ENCODE measurements at places on chromosomes 3 and 15.

DNA sequence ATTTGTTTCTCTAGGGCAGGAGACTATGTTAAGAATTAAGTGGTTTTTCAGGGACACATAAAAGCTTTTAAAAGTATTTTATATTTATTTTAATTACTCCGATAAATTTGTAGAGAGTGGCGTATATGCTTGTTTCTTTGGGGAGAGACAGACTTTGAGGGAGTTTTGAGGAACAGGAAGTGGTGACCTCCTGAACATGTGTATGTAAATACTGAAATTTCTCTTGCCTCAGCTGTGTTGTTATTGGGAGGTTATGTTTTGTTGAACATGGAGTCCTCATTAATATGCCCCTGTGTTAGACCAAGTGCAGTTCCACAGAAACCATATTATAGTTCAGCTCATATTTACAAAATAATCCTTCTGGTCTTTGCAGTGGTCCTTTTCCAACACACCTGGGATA is 41.8 kb upstream of the UTS2B start:
- DNase-seq = no peak

GRCh38 chr3:46966811-46967210 is 9.7 kb downstream of the CCDC12 start:
- no peak for DNase-seq

- DNase-seq = no peak
Measured at GRCh38 chr15:55372701-55373440, 35.3 kb downstream of the CCPG1 start.

DNA sequence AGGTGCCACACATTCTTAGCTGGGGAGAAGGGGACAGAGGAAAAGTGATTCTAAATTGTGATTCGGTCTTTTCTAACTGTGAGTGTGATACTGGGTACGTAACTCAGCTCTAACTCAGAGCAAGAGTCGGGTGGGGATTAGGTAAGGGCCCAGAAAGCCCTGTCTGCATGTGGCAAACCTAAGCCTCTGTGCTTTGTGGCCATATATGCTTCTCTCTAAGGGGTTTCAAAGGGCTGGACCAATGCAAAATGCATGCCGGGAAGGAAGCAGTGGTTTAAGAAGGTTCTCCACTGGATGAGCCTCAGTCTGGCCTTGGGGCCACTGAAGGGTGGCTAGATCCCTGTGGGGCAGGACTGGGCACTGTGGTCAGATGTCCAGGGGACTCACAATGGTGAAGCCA is 275.8 kb downstream of the PLCL2 start:
- no peak for DNase-seq

DNA sequence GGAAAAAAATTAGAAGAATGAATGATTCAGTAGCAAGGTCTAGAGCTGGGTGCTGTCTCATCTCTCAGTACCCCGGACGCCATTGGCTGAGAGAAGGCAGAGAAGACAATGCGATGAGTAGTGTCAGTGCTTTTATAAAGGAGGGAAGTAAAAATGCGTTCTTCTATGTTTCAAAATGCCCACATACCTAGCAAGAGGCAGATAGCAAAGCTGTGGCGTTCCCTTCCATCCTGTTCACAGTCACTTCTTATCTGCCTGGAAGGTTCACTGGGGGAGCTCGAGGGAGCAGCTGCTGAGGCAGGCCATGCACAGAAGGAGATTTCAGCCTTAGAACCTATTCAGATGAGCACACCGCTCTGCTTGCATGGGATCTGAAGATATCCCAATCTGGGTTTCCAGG is 234.0 kb downstream of the RPLP1 start:
- DNase-seq = no peak

DNA sequence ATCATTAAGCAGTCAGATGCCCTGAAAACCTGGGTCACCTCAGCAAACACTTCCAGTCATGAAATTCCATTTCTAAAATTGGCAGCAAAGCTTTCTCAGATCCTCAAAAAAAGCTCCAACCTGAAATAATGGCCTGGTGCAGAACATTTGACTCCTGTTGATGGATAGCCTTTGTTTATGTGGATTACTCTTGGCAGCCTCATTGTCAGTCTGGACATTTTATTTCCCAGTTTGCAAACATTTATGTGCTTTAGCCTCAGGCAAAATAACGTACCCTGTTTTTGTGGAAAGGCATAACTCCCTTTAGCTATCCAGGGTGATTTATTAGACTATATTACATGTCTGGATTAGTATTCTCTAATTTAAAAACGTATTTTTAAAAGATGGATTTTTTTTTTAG is 53.9 kb downstream of the PXYLP1 start:
- no peak for DNase-seq

- DNase-seq = peak; percentile 19
Measured at GRCh38 chr3:130849091-130849552, 44.8 kb upstream of the ATP2C1 start.

DNA sequence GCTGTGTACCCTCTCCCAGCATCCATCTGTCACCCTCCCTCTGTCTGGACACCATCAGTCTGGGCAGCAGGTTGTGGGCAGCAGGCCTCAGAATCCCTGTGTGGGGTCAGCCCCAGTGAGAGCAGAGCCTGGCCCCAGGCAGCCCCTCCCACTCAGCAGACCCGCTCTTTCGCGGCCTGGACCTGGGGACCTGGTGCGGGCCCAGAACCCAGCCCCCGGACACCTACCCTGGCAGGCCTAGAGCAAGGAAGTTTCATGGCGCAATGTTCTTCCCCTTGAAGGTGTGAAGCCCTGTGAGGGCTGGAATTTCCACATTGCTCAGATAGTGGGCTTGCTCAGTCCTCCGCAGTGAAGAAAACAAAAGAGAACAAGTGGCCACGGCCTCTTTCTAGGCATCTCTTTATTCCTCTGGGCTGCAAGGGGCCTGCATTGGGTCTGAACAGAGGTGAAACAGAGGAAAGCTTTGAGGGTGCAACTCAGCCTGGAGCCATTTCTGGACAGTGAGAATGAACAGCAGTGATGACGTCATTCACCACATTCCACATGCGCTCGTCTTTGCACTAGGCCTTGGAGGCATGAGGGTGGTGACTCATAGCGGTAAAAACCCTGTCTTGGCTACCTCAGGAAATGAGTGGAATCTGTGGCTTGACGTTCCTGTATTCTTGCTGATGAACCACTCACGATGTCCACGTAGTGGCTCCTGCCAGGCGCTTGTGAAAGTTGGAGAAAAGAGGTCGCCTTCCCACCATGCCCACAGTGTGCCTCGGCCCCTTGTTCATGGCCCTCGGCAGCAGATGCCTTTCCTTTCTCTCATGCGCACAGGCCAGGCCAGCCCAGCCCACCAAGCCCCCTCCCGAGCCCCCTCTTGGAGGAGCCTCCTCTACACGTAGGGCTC is 66.1 kb downstream of the SLC30A4 start:
- peak; percentile 76 for DNase-seq

- DNase-seq = no peak
Measured at GRCh38 chr3:178088963-178089362, 447.3 kb upstream of the KCNMB2 start.

DNA sequence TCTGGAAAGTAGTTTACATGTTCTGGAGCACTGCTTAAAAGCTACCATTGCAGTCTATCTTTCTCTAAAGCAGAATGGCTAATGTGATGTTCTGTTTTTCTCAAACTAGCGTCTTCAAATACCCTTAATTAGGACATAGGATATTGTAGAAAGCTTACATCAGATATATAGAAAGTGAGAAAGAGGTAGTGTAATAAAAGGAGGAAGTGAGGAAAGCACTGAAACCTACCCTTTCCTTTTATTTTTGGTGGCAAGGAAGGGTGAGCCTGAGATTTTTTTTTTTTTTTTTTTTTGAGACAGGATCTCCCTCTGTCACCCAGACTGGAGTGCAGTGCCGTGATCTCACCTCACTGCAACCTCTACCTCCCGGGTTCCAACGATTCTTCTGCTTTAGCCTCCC is 9.4 kb downstream of the SENP2 start:
- no peak for DNase-seq

DNA sequence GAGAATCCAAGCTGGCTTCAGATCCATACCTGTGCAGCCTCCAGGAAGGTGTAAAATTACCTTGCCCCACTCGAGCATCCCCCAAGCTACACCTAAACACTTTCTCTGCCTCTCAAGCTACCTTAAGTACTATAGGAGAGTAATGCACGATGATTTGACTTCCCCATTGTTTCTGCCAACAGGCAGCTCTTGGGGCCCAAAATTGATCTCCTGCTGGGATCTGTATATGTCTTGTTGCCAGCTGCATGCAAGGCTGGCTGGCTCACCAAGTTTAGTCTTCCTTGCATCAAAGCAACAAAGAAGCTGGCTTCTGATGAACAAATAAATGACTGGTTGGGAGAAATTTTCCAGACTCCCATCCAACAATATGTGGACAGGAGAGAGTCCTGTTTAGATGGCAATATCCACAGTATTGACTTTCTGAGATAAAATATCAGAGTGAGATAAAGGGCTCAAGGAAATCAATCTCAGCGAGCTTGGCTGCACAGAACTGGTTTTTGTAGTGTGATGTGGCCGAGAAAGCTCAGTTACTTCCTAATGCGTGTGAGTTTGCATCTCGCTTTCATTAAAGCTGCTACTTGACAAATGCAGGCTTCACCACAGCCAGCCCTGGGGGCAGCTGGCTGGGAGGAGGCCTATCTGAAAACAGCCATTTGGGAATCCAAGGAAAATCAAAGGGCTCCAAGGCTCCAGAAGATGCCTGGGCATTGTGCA is 140.7 kb downstream of the MINAR1 start:
- no peak for DNase-seq

DNA sequence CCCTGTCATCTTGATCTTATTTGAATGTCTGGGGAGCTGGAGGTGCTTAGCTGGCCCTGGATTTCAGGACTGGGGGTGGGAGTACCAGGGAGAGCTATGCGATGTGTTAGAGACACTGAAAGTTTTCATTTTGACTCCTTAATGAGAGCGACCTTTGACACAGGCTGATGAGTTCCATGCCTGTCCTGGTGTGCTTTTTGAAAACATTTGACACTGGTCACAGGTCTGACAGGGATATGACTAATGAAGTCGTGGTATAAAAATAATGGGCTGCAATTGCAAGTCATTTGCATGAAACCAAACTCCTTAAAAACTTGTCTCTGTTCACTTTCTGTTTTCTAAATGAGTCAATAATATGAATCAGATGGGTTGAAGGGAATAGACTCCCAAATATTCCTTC is 81.9 kb downstream of the MECOM start:
- no peak for DNase-seq

DNA sequence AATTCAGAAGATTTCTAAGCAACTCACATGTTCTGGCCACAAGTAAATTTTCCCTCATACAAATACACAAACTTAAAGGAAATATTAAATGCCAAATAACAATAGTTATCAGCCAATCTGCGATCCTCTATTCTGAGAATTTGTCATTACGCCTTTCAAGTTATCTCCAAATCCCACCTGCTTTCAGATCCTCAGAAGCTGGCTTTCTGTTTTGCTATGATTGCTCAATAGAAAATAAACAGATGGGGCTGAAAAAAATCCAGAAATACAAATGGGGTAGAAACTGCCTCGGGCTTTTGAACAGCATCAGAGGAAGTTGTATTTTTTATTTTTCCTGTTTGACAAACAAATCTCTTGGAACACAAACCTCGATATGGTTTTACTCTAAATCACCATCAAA is 74.0 kb upstream of the CNTN4 start:
- no peak for DNase-seq

DNA sequence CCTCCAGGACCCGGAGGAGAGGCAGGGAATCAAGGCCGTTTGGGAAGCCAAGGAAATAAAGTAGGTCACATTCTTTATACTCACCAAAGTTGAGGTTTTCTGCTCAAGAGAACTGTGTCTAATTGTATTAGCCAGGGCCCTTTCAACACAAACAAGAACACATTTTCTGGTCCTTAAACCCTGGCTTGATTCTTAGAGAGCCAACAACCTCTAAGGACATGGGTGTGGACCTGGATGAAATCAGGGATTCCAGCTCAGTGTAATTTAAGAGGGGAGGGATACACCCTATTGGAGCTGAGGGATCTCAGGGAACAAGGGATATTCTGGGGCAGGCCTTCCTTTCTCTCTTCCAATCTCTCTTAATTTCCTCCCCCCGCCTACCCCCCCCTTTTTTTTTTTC is 104.8 kb downstream of the COL6A6 start:
- DNase-seq = no peak

- no peak for DNase-seq
Measured at GRCh38 chr15:74176262-74177214, 3.0 kb downstream of the ISLR start.

- no peak for DNase-seq
Measured at GRCh38 chr3:195035345-195036202, 235.4 kb downstream of the XXYLT1 start.

GRCh38 chr15:42826251-42826890 is 89.4 kb upstream of the CDAN1 start:
- DNase-seq = no peak

DNA sequence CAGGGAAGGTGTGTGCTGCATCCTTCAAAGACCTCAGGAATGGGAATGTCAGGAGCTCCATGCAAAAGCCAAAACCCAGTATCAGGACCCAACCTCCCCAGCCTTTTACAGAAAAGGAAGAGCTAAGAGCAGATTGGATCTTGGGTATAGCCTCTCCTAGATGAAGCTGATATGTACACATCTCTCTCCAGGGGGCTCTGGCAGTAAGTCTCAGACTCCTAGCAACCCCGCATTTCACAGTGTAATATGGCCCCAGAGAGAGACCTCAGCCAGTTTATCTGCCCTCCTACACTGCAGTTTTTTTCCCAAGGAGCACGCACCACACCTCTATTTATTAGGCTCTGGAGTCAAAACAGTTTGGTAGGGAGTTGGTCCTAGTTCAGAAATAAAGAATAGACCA is 88.2 kb downstream of the RBPMS2 start:
- no peak for DNase-seq

DNA sequence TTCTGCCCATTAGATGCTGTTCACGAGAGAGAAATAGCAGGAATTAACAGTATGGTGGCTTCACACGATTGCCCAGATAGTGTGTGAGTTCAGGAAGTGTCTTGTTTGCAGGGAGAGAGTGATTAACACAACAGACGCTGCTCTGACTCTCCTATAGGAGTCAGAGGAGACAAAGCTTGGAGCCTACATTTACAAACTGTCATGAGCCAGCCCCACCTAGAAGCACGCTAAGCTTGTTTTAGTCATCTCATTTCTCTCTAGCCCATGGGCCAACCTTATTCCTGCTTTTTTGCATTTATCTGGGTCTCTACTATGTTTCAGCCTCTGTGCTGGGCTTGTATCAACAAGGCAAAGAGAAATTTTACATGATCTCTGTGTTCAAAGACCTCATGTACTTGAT is 128.3 kb upstream of the BFSP2 start:
- no peak for DNase-seq

- no peak for DNase-seq
Measured at GRCh38 chr3:17874636-17875035, 132.2 kb upstream of the TBC1D5 start.

- DNase-seq = no peak
Measured at GRCh38 chr3:67357610-67358458, 296.6 kb downstream of the SUCLG2 start.

- no peak for DNase-seq
Measured at GRCh38 chr3:127273206-127273605, 14.6 kb downstream of the PRR20G start.

DNA sequence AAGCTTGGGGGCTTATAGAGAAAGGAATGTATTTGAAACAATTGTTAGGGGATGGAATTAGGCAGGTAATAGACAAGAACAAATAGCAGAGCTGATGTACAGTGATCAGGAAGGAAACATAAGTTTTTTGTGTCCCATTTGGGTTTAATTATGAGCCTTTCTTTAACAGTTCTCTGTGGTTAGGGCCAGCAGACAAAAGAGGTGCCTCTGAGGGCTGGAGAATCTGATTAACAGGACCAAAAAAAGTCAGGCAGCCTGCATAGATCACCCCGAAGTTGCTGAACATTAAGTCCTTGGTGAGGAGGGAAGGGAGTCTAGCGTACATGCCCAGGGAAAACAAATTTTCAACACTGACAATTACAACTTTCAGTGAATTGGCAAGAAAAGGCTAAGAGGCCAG is 88.6 kb upstream of the SPRED1 start:
- DNase-seq = no peak

GRCh38 chr15:75669191-75669878 is 21.6 kb downstream of the SNX33 start:
- DNase-seq = no peak
